ENCODE measurements at places on chromosomes 6 and 20.

- DNase-seq, result no peak
Measured at GRCh38 chr6:12698298-12698697, 18.3 kb upstream of the PHACTR1 start.

- peak; percentile 58 for DNase-seq
Measured at GRCh38 chr20:45450097-45450818, 19.3 kb upstream of the WFDC2 start.

GRCh38 chr20:8066662-8067061 is 47.1 kb upstream of the TMX4 start:
- no peak for DNase-seq

DNA sequence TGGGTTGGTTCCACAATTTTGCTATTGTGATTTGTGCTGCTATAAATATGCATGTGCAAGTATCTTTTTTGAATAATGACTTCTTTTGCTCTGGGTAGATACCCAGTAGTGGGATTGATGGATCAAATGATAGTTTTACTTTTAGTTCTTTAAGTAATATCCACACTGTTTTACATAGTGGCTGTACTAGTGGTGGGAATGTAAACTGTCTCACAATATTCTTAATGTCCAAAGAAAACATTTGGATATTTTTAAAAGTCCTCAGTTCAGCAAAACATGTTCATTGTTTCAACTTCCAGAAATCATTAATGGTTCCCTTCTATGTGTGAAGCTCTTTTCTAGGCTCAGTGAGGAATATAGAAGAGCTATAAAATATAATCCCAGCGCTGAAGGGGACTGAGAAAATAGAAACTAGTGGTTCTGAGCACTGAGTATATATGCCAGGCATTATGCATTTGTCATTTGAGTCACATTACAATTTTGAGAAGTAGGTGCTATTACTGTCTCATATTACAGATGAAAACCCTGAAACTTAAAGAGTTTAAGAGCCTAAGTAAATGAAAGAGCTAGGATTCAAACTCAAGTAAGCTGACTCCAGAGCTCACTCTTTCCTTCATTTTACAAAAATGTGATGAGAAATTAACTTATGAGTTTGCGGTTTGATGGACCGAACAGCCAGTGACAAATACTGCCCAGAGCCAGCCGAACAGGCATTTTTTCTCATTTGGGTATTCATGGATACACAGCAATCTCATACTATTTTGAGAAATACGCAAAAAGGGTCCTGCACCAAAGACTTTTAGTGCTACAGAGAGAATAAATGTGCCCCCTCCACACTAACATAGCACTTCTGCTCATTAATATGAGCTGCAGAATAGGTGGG is 250.1 kb downstream of the TBX18 start:
- no peak for DNase-seq

- DNase-seq, result no peak
Measured at GRCh38 chr6:155177363-155177961, 86.4 kb upstream of the CLDN20 start.

DNA sequence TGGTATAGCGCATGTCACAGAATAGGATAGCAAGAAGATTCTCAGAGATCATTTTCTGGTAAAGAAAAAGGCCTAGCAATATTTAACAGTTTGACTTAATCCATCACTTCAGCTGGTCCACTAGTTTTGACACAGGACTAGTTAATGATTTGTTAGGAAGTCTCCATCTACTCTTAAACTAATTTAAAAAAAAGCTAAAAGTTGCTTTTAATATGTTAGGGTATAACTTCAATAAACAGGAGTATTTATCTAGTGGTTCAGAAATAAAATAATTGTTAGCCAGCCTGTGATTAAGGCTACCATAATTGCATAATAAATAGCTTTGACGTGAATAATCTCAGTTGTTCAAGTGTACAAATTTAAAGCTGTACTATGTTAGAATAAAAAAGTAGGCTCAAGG is 195.6 kb downstream of the FUT9 start:
- no peak for DNase-seq

- no peak for DNase-seq
Measured at GRCh38 chr6:18243302-18243893, 20.9 kb downstream of the DEK start.

DNA sequence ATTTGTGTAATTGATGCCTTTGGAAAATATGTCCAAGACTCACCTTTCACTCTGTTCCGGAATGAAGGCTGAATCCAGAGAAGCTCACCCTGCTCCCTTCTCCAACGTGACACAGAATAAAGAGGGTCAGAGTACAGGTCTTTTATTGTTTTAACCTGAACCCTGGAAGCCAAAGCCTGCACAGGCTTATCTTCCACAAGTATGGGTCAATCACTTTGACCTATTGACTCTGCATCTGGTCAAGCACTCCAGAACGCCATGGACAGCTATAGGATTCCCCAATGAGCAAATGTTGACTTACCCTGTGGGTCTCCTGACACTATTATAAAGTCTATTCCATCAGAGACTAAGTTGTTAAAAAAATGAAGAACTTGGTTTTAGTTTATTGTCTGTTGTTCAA is 158.4 kb upstream of the MYLIP start:
- no peak for DNase-seq

DNA sequence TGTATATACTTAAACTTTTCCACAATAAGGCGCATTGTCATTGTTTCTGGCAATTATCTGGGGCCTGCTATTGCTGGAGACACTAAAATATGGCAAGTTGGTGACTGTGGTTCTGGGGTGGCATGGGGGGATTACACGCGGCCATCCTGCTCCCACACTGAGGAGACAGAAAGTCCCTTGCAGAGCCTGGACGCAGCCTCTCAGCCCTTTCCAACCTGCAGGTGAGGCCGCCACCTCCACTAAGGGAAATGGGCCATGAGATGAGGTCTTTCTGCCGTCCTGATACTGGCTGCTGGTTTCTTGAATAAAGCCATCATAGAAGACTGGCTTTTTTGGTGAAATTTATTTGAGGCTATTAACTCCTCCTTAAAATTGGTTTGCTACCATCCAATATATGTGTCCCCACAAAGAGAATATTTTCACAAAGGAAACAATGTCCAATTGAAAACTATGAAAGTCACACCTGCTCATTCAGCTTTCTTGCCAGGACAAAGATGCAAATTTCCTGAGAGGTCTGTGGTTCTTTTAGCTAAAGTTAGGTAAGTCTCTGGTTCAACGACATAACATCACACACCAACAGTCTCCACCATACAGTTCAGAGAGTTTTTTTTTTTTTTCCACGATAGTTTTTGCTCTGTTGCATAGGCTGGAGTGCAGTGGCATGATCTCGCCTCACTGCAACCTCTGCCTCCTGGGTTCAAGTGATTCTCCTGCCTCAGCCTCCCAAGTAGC is 13.0 kb downstream of the TXNDC5 start:
- DNase-seq, result no peak

DNA sequence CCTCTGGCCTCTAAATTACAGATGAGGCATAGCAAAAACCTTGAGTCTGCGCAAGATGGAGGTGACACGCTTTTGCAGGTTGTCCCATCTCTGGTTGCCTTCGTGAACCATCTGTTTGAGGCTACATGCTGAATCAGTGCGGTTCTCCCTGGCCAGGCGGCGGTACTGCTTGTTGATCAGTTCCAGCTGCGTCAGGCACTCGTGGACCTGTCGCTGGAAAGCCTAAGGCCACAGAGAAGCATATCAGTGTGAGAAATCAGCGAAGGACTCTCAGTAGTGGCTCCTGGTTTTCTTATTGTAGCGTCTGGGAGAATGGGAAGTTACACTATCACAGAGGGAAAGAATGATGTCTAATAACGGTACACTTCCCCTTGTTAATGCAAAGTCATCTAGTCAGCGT is 344.4 kb downstream of the ESR1 start:
- DNase-seq, result no peak

DNA sequence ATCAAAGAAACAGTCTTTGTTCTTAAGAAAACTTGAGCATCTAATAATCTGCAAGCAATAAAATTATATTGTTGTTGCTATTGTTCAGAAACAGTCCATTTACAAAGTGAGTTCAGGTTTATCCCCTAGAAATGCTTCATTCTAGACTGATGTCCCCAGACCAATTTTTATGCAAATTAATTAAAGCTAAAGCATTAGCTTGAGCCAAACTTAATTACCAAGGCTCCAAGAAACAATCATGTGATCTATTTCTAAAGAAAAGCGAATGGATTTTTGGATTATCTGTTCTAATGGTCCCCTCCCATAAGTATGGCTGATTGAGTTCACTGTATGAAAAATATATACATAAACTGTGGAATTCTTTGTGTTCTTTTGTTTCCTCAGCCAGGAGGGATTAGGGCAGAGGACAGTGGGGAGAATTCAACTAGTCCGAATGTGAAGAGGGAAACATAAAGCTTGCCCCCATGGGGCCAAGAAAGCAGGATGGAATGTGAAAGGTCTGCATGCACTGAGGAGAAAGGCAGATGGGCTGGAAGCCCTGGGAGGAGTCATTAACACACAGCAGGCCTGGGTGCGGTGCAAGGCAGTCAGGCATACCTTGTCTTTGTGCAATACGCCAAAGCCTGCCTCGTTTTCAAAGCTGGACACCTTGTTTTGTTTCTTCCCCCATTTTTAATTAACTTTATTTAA is 597.1 kb downstream of the KIF16B start:
- no peak for DNase-seq

GRCh38 chr20:4546786-4547185 is 174.9 kb upstream of the PRND start:
- peak; percentile 72 for DNase-seq

DNA sequence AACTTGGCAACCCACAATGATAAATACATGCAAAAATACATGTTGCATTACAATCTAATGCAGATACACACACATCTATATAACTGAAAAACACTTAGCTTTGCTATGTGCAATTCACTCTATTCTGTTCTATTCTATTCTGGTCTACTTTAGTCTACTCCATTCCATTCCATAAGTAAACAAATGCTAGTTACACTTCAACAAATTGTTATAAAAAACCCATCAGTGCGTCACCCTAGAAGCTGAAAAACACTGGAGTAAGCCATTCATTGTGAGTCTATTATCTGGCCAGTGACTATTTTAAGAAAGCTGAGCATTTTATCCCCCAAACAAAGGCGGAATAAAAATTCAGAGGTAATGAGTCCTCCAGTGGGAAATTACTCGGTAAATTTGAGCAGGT is 315.7 kb upstream of the EPHA7 start:
- DNase-seq, result no peak

DNA sequence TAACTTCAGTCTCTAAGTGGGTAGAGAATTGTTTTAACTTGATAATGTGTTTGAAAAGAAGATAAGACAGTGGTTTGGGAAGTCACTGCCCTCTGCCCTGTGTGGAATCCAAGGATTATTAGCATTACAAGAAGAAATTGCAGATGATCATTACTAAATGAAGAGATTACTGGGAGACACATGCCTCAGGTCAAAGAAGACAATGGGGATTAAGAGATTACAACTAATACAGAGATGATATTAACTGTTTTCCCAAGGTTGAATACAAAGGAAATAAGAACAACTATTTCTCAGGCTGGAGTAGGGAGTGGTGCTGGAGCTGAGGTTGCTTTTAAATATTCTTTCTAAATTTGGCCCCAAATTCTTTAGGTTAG is 166.0 kb downstream of the TRMT11 start:
- no peak for DNase-seq

DNA sequence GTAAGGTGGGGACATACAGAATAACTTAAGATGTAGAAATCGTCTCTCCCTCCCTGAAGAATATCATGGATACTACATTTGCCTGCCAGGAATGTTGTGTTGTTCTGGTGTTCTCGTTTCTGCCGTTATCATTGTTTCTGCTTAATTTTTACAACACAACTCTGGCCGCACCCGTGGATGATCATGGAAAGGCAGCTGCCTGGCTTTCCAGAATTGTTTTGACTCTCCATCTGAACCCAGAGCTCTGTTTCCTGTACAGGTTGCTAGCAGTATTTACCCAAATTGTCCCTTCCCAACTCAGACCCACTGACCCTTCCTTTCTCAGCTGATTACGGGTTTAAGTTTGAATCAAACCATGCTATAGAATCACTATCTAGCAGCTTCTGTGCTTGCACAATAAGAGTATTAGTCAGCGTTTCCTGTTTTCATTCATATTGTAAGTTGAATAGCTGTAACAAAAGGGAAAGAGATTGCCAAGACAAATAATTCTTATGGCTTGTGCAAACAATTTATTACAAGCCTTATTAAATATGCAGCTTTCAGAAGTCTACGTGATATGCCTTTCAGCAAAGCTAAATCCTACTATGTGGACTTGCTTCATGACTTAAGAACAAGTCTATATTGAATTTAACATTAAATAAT is 139.0 kb downstream of the MTHFD1L start:
- peak; percentile 27 for DNase-seq

DNA sequence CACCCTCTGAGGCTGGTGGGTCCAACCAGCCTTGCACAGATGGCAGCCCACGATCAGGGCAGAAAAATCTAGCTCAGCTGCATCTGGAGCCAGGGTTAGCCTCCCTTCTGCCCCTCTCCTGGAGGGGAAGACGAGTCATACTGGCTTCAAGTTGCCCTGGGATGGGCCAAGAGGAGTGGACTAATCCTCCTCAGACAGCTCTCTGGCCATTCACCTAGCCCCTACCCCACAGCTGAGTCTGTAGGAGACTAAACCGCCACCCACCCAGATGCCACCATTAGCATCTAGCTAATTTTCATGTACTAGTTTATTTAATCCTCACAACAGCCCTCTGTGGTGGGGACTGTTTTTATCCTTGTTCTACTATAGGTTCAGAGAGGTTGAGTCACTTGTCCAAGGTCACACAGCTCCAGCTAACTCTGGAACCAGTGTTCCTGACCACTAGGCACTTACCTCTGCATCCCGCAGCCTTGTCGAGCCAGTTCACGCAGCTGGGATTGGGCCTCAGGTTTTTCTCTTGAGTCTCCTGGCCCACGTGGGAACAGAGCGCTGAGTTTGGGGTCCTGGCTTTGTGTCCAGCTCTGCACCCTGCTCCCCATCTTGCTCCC is 48.5 kb upstream of the CCDC167 start:
- no peak for DNase-seq

- peak; percentile 1 for DNase-seq
Measured at GRCh38 chr6:92122746-92123145, 1296.6 kb downstream of the EPHA7 start.

DNA sequence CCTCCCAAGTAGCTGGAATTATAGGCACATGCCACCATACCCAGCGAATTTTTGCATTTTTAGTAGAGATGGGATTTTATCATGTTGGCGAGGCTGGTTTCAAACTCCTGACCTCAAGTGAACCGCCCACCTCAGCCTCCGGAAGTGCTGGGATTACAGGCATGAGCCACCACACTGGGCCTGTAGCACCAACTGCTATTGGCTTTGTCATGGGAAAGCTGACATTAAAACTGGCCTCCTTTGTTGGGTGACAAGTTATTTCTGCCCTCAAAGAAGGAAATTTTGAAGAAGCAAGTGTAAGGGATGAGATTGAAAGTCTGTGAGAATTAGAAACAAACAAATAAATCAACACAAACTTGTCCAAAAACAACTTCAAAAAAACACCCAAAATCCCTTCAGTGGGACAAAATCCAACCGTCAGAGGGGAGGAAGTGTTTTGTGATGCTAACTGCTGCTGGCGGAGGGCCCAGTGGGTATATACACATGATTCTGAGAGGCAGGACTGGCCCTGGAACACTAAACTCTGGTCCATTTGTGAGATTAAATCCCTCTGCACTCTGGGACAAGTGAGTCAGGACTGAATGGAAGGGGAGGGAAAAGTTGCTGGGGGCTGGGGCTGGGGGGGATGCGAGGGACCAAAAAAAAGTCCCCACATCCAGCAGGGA is 87.5 kb upstream of the NAA20 start:
- no peak for DNase-seq

GRCh38 chr20:7031222-7031621 is 263.7 kb downstream of the BMP2 start:
- no peak for DNase-seq

Data from urothelium cell line (cell line).